ENCODE measurements at places on chromosomes 2 and 18.

GRCh38 chr18:46226461-46226860 is 122.3 kb downstream of the HAUS1 start:
- no peak for DNase-seq

DNA sequence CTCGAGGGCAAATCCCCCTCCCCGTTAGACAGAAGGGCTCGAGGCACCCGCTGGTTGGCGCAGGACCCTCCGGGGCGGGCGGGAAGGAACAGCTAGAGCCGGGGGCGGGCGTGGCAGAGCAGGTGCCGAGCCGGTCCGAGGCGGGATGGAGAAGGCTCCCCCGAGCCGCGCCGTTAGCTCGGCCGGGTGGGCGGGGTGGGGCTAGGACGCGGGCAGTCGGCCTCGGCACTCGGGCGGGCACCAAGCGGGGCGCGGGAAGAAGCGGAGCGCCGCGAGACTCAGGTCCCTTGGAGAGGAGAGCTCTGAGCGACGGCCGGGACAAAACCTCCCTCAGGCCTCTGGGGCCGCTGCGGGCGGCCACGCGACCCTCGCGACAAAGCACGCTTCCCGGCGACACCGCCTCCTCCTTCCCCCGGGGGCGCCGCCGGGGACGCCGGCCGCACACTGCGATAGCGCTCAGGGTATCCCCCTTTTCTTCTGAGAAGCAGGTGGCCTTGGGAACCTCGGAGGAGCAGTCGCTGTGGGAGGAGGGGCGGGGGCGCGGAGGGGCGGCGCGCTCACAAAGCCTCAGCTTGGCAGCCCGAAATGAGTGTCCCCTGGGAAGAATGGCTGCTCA is 721 bp downstream of the FHOD3 start:
- no peak for DNase-seq

DNA sequence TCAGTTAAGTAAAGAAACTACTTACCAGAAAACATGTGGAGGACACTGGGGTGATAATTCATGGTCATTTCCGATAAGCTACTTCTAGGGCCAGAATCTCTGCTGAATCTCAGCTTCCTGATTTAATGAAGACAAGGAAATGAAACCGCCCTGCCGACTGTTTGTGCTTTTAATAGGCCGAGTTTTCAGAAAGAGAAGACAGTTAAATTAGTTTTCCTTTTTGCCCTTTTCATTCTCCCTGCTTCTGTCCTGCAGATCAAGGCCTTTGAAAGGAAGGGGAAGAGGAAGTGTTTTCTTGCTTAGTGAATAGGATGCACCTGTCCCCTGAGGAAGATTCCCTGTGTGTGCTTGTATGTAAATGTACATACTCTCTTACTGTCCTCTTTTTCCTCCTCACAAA is 126.6 kb downstream of the SH3RF3 start:
- peak; percentile 80 for DNase-seq

GRCh38 chr2:189952536-189953109 is 109.9 kb downstream of the MSTN start:
- DNase-seq = peak; percentile 62

GRCh38 chr2:17847236-17847635 is 31.0 kb downstream of the MSGN1 start:
- DNase-seq = peak; percentile 23

DNA sequence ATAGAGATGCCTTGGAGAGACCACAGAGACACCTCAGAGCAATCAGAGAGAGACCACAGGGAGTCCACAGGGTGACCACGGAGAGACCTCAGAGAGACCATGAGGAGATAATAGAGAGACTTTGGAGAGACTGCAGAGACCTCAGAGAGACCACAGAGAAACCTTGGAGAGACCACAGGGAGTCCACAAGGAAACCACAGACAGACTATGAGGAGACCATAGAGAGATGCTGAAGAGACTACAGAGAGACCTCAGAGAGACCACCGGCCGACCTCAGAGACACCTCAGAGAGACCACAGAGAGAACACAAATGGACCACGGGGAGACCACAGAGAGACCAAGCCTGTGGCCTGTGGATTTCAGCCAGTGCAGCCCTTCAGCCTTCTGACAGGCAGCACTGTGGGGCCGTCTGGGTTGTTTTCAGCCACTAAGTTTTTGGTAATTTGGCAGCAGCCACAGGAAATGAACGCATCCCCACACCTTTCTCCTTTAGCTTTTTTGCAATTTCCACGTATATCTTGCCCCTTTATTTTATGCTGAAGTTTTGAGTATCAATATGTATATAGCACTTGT is 11.4 kb upstream of the TMEM18 start:
- no peak for DNase-seq

GRCh38 chr2:141467331-141467730 is 663.5 kb downstream of the LRP1B start:
- DNase-seq = peak; percentile 18

DNA sequence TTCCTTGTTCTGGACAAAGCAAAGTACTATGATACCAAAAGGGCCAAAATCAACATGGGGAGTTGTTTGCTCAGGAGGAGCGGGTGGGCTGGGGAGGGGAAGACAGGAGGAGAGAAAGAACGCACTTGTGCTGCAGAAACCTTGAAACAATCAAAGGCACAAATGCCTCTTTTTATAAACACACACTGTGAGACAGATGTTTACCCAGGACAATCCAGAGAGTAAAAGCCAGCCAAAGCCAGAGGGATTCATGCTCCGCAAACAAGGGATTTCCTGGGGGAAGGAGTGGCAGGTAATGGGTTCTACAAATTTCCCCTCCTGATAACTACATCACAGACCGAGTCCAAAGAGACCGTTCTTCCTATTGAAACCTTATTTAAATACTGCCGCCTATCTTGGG is 323.5 kb upstream of the SKOR2 start:
- no peak for DNase-seq

Data from MV-4-11 (cell line).